GM03348 (cell line): ENCODE measurements at places on chromosomes 7 and 10.
A peak's percentile ranks its signal among the peaks of the same experiment; 100 is the strongest.

DNA sequence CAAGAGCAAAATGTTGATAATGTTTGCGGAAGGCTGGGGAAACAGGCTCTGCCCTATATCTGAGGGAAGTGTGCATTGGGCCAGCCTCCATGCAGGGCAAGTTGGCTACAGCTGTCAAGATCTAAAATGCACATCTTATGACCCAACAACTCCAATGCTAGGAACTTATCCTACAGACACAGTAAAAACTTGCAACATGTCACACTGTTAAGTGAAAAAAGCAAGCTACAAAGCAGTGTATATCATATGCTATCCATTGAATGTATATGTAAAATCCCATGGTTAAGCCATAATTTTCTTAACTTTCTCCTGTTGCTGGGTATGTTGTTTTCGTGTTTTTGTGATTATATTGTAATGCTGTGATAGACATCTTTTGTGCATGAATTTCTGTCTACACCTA lies 16.3 kb upstream of the KAT6B start:
- no peak for DNase-seq

DNA sequence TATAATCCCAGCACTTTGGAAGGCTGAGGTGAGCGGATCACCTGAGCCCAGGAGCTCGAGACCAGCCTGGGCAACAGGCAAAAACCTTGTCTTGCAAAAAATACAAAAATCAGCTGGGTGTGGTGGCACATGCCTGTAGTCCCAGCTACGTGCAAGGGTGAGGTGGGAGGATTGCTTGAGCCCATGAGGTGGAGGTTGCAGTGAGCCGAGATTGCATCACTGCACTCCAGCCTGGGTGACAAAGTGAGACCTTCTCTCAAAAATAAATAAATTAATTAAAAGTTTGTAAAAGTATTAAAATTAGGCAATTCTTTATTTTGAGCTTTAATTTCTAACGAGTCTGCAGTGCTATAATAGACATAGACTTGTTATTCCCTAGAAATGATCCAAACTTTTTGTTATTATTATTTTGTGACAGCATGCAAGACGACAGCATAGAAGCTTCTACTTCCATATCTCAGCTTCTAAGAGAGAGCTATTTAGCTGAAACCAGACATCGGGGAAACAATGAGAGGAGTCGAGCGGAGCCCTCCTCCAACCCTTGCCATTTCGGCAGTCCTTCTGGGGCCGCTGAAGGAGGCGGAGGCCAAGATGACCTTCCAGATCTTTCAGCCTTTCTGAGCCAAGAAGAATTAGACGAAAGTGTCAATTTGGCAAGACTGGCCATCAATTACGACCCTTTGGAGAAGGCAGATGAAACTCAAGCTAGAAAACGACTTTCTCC lies 11.9 kb downstream of the MYPN start:
- no peak for DNase-seq

DNA sequence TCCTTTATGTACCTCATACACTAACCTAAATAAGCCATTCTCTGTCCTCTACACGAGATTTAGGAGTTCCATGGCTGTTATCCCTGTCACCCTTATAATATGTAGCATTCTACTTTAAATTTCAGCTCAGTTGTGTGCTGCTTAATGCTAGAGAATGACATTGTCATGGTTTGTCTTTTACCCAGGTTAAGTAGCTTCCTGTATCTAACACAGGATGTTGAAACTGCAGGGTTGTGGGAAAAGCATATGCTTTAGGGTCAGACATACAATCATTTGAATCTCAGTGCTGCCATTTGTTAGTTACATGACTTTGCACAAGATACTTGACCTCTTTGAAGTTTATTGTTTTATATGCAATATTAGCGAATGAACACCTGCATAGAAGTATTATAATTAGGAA lies 235.1 kb upstream of the CACNA2D1 start:
- DNase-seq: no peak

- no peak for DNase-seq
Measured at GRCh38 chr7:20189852-20190251, 27.3 kb downstream of the MACC1 start.

- no peak for DNase-seq
Measured at GRCh38 chr10:51368943-51369342, 294.7 kb downstream of the PRKG1 start.

- peak; percentile 80 for DNase-seq
Measured at GRCh38 chr10:44253769-44254462, 131.0 kb downstream of the CXCL12 start.

DNA sequence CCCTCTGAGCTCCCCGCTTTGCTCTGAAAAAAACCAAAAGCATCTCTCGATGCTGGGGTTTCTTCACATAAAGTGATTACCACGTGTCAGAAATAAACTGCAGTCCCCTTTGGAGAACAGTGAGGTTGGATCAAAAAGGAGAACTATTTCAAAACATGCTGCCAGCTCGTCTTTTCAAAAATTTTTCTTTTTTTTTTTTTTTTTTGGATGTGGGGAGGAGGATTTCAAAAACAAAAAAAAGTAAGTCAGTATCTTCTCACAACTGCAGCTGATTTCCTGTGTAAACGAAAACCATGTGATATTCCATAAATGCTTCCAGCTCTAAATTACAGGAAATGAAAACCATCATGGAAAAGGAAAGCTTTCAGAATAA lies 155.0 kb upstream of the LYZL2 start:
- DNase-seq: peak; percentile 61

- no peak for DNase-seq
Measured at GRCh38 chr7:135466442-135467206, 43.3 kb downstream of the CNOT4 start.

GRCh38 chr7:158316466-158317031 lies 271.1 kb downstream of the PTPRN2 start:
- DNase-seq: no peak

- no peak for DNase-seq
Measured at GRCh38 chr10:6916601-6917000, 336.5 kb upstream of the PRKCQ start.

DNA sequence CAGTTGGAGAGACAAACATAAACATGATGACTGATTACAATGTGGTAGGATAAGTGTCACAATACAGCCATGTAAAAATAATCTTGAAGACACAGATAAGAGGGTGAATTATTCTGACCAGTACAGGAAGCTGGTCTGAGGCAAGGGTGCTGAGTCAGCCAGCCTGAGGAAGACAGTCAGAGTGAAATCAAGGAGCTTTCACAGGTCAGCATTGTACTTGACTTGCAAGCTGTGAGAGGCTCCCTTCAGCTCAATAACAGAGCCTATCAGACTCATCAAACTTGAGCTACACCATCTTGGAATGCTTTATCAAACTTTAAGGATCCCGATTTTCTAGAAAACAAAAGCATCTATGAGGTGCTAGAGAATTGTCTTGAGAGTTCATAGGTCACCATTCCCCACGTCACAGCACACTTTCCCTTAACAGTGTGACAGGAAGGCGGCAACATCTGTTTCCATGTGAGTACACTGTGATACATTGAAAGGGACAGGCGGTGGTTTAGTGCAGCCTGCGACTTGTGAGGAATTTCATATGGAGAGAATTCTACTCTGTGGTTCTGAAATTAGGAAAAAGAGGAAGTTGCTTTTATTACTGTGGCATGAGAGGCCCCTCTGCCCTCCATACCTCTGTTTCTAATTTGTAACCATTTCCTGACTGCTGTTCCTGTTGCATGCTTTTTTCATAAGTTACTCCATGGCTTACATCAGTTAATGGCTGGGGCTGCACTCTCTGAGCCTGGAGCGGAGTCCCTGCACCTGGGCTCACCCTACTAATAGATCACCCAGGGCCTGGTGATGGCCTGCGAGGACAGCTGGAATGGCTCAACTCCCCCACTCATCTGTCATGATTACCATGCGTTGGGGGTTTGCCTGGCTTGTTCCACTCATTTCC lies 417.1 kb downstream of the SUGCT start:
- peak; percentile 63 for DNase-seq

DNA sequence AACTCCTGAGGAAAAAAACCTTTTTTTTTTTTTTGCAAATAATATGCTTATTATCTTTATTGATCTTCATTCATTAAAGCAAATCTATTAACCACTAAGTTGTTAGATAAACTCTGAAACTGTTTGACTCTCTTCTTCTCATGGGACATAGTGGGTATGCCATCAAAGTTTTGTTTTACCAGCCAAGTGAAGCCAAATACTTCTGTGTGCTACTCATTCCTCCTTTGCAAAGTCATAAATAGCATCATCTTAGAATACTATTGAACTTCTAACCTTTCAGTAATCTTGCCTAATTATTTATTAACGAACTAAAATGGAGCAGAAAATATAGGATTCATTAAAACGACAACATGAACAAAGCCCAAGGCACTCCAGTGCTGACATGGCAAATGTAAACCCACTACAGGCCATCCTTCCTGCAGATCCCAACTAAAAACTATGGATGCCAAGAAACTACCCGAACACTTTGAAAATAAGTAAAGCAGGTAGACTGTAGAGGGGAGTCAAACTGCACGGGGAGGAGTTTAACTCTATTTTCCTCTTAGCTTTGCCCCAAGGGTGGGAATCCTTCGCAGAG lies 61.2 kb upstream of the ODAD2 start:
- DNase-seq: peak; percentile 15

DNA sequence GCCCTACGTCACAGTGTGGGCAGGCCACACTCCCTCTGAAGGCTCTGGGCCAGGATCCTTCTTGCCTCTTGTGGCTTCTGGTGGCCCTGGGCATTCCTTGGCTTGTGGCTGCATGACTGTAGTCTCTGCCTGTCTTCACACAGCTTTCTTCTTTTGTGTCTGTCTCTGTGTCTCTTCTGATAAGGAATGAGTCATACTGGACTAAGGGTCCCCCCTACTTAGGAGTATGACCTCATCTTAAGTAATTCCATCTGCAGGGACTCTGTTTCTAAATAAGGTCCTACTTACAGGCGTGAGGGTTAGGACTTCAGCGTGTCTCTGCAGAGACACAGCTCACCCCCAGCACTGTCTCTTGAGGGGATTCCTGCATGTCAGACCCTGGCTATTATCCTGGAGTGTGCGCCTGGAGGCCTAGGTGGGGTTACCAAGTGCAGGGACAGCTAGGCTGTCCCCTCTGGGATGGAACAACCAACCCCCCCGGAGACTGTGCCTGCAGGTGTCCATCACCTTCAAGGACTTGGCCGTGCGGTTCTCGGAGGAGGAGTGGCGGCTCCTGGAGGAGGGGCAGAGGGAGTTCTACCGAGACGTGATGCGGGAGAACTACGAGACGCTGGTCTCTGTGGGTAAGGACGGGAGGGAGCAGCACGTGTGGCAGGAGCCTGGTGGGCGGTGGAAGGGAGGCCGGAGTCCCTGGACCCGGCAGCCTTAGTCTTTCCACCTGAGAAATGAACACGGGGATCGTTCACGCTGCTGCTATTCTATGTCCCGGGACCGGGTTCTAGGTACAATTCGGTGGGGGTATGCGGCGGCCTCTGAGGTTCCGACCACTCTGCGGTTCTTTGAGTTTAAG lies 54.1 kb downstream of the ZNF467 start:
- no peak for DNase-seq

- no peak for DNase-seq
Measured at GRCh38 chr10:132993271-132994184, 51.2 kb upstream of the CFAP46 start.

GRCh38 chr7:93551063-93551895 lies 23.2 kb downstream of the CALCR start:
- peak; percentile 38 for DNase-seq

GRCh38 chr7:105202616-105203015 lies 186.1 kb downstream of the SRPK2 start:
- no peak for DNase-seq

- DNase-seq: no peak
Measured at GRCh38 chr10:93766918-93767317, 9.2 kb downstream of the LGI1 start.

DNA sequence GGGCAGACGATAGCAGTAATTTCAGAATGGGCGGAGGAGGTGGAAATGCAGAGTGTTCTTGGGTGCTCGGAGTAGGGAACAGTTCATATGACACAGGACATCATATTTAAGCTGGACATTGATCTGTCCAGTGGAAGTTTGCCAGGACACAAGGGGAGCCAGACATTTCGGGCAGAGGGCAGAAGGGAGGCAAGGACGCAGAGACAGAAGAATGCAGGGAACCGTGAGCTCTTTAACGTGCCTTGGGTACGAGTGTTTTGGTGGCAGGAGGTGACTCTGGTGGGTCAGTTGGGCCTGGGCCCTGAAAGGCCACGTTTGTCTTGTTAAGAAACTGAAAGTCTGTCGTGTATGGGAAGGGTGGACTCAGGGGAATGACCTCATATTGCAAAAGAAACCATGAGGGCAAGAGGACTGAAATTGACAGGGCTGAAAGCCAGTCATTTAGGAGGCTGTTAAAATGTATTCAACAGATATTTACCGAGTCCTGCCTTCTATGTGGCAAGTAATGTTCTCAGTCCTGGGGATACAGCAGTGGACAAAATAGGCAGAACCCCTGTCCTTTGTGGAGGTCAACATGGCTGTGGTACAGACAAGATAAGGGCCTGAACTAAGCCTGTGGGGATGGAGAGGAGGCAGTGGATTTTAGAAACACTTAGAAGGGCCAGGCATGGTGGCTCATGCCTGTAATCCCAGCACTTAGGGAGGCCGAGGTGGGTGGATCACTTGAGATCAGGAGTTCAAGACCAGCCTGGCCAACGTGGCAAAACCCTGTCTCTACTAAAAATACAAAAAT lies 2.2 kb downstream of the OPTN start:
- DNase-seq: peak; percentile 37

DNA sequence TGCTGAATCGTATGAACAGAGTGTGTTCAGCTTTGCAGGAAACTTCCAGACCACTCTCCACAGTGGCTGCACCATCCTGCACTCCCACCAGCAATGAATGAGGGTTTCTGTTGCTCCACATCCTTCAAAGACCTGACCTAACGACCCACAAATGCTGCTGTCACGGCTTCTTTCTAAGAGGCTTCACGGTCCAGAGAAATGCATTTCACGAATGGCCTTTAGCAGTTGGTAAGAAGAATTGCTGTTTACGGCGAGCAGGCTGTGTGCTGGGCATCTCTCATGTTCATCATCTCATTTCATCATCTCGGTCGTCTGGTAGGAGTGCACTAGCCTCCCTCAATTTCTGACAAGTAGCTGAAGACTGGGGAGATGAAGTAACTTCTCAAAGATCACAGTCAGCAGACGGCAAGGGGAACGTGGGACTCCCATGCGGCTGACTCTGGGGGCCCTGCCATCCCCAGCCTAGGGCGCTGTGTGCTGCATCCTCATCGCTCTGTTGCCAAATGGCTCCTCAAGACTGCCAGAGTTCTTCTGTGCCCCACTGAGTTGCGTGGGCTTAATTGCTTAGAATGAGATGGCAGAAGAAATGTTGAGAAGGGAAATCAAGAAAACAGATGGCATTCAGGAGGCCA lies 72.9 kb downstream of the ADARB2 start:
- no peak for DNase-seq

GRCh38 chr10:13956826-13957225 lies 370.1 kb downstream of the PRPF18 start:
- DNase-seq: peak; percentile 72

DNA sequence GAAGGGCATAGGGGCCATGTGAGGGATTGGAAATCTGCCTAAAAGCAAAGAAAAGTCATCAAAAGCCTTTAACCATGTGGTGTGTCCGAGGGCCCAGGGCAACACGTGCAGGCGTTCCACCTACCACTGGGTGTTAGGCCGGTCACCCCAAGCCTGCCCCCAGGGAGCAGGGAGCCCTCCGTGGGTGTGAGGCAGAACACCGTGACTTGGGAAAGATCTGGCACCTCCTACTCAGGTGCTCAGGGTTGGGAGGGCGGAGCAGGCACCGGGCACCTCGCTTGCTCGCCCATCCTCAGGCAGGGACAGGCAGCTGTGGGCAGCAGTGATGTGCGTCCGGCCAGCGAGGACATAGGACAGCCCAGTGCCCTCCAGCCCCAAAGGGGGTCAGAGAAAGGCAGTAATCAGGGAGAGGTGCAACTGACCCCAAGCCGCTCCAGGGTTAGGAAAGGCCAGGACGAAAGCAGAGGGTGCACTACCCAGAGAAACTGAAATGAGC lies 80.7 kb upstream of the CHST15 start:
- no peak for DNase-seq
